ENCODE measurements at places on chromosomes 7 and 10. TPM values are rescaled to one million over a fixed set of nuclear protein-coding genes. Genes with fewer than 3 reads are reported as not detected.

- DNase-seq = no peak
Measured at GRCh38 chr7:109836016-109836415, 1254.9 kb upstream of the LRRN3 start.

DNA sequence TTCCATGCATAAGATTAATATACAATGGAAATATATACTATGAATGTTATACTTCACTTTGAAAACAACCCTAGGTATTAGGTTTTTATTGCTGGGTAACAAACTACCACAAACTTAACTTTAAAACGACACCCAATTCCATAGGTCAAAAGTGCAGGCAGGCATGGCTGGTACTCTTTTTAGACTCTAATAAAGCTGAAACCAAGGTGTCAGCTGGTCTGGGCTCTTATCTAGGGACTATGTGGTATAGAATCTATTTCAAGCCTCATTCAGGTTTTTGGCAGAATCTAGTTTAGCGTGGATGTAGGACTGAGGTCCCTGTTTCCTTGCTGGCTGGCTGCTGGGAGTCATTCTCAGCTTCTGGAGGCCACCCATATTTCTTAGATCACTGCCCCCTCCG is 65.0 kb upstream of the TMEM168 start:
- no peak for DNase-seq

DNA sequence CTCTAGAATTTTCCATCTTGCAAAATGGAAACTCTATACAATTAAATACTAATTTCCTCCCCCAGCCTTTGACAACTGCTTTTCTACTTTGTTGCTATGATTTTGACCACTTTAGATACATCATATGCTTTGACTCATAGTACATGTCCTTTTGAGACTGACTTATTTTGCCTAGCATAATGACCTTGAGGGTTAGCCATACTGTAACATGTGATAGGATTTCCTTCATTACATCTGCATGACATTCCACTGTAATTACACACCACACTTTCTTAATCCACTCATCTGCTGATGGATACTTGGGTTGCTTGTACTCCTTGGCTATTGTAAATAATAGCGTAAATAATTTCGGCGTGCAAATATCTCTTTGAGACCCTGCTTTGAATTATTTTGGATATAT is 127.7 kb downstream of the JAZF1 start:
- no peak for DNase-seq

The TMEM139 gene
- polyA plus RNA-seq = 2.2 TPM

The SVIL gene
- polyA plus RNA-seq = 54.5 TPM

All from muscle of arm (tissue), 14 donors.